ENCODE measurements at places on chromosomes 11 and 22.

GRCh38 chr11:6646071-6646470, 9.5 kb downstream of the DCHS1 start:
- no peak for DNase-seq

DNA sequence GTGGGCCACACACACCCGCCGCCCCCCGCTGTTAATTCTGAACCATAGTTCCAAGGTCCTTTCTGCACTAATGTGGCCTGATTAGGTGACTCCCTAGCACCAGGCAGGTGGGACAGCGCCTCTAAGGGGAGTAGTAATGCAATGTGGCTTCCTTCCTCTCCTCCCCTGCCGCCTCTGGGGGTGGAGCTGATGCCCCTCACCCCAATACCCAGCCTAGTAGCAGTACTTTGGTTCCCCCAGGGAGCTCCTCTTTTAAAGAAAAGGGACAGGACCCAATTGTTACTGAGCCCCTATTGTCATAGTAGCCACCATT, 14.4 kb downstream of the RTN4RL2 start:
- DNase-seq, result no peak

DNA sequence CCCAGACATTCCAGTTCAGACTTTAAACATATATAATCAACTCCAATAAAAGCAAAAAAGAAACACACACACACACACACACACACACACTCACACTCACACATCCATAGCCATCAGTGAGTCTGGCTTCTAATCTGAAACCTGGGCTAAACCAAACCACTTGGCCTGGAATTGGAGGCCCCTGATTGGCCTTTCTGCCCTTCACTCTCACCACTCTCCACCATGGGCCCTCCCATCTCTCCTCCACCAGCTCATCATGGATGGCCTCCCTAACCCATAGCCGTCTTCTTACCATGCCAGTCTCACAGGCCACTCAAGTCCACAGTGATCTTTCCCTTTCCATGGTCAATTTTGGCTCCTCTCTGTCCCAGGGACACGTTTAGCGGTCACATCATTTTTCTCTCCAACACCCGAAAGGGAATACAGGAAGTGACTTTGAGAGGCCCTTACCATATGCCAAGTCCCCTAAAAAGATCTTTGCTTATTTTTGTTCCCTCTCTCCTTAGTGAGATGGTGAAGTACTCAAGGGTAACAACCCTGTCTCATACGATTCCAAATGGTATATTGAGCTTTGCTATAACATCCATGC, 66.6 kb downstream of the ENDOD1 start:
- DNase-seq, result no peak

DNA sequence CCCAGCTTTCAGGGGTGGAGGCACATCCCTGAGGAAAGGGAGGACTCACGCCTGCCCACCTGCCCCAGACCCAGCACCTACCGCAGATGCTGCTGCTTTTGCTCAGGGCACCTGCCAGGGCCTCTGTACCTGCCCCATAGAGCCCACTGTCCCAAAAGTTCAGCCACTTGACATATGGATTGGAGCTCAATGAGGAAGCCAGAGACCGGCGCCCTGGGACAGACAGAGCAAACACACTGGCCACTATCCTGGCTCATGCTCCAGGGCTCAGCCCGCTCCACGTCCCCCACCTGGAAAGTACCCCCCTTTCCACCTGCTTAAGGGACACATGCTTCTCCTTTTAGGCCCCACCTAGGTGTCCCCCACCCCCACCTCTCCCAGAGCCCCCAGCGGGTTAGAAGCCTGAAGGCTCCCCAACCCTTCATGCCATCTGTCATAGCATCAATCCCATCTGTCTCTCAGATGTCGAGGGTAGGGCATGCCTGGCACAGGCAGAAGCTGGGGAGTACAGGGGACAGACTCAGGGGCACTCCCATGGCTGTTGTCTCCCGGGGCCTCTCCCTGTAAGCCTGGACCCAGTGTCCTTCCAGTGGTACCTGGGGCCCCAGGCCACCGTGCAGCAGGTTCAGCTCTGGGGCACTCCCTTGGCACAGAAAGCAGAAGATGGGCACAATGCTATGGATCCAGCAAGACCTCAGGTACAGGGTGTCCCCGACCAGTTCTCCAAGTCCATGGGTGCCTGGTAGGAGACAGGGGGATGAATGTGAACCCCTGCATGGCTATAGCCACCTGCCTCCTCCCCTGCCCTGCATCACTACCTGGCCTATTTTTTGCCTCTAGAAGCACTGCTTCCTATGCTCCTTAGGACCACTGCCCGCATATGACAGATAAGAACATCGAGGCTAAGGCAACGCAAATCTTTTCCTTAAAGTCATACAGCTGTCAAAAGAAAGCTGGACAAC, 2.2 kb upstream of the P2RX6 start:
- DNase-seq, result no peak

- DNase-seq, result no peak
Observed at GRCh38 chr11:13140028-13140870, 131.1 kb downstream of the RASSF10 start.

GRCh38 chr11:76277298-76278175, 71.2 kb upstream of the WNT11 start:
- DNase-seq, result no peak

DNA sequence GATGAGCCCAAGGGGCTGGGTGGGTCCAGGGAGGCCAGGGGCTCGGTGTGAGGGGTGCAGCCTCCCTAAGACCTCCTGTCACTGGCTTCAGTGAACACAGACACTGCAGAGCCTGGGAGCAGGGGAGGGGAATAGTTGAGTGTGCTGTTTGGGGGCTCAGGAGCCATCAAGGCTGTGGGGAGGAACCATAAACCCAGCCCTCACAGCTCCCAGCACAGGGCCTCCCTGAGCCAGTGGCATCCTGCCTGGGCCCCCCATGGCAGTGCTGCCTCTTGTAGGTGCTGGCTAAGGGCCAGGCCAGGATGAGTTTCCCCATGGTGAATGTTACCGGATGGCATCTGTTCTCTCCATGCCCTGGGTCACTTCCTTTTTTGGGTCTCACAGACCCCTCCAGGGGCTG, 25.5 kb downstream of the KCNJ5 start:
- DNase-seq, result no peak

DNA sequence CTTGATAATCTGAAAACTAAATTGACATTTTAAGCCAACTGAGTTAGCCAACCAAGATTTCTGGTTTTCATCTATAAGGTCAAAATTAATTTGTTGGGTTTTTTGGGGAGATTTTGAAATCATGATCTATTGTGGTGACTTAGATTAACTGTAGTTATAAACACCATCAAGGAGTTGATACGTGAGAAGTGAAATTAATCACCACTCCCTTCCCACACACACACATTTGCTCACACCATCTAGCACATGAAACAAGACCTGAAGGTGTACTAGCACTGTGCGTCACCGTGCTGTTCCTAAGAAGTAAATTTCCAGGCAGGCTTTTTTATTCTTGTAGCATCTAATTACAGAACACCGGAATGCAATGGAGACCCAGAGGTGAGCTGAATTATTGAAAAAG, 2.1 kb downstream of the OR5B21 start:
- no peak for DNase-seq

- no peak for DNase-seq
Observed at GRCh38 chr22:27672721-27673418, 128.7 kb downstream of the MN1 start.

DNA sequence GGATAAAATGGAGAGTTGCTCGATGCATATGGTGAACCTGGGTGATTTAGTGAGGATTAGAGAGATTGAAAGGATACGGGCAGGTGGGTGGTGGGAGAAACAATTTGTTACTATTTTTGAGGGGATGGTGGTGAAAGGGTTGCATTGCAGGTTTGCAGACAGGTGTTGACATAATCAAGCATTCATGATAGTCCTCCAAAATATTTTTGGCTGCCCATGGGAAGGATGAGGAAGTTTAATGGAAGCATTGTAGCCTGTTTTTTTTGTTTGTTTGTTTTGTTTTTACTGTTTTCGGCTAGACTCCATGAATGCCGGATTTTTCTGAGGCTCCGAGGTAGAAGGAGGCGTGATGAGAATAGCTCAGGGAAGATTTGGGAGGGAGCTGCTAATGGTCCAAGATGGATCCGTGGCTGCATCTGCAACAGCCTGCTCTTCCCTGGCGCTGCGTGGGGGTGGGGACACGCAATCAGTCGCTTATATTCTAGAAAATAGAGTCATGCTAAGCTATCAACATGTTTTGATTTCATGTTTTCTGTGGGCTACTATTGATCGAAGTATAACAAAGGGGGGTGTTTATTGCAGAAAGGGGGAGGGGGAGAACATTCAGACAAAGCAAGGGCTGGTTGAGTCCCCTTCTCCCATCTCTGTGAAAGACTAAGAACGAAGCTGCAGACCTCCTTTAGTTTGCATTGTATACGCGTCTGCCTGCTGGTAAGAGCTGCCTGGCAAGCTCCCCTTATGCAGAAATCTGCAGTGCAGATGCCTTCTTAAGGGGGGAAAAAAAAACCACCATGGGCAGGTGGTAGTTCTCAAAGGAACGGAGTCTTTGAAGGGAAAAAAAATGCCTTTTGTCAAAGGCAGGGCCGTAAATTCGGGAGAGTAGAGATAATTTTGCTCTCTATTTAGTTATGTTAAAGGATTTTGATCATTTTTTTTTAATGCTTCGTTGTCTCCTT, 1.0 kb downstream of the RTN3 start:
- no peak for DNase-seq

DNA sequence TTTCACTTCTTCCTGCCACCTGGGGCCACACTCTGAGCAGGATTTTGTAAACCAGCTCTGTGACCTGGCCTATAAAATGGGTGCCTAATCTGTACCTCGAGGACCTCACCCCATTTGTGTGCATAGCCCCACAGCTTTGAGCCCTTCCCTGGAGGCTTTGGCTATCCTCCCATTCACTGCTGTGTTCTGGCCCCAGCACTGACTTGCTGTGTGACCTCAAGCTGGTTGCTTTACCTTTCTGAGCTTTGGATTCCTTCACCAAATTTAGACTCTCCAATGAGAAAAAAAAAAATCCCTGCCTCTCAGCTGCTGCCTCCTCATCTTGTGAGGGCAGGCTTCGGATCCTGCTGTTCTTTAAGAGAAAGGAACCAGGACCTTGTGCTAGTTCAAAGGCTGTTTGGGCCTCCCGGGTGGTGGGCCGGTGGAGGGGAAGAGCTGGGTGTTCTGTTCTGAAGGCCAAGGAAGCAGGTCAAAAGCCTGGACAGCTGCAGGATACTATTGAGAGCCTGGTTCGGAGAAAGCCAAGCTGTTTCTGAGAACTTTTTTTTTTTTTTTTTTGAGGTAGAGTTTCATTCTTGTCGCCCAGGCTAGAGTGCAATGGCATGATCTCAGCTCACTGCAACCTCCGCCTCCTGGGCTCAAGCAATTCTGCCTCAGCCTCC, 1.1 kb upstream of the PYGM start:
- DNase-seq, result no peak

DNA sequence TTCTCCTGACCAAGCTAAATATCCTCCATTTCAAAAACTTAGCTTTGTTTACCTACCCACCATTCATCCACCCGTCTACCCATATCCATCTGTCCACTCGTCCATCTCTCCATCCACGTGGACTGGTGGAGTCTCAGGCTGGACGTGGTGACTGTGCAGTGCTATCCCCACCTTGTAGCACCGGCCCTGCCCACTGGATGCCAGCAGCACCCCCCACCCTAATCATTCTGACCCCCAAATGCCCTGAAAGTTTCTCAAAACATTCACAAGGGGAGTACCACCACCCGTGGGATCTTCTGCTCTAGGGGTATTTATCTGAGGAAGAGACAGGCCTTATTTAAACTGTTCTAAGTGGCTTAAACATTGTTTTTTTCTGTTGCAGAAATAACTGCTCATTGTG, 206.4 kb downstream of the TBC1D22A start:
- no peak for DNase-seq

- no peak for DNase-seq
Observed at GRCh38 chr11:112504056-112504455, 243.4 kb upstream of the PLET1 start.

GRCh38 chr11:70716986-70717775, 318.9 kb downstream of the CTTN start:
- DNase-seq, result no peak

- no peak for DNase-seq
Observed at GRCh38 chr11:12160680-12161079, 50.3 kb downstream of the MICAL2 start.

DNA sequence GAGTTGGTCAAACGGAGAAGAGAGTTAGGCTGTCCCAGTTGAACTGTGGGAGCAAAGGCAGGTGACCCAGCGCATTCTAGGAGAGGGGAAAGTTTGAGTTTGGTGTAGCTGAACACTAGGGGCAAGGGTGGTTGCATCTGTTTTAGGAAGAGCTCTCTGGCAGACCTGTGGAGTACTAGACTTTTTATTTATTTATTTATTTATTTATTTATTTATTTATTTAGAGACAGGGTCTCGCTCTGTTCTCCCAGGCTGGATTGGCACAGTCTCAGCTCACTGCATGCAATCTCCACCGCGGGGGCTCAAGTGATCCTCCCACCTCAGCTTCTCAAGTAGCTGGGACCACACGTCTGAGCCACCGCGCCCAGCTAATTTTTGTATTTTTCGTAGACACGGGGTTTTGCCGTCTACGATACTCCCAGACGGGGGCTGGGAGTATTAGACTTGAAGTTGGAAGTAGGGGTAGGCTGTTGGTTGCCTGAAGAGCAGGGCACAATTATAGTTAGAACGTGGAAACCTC, 950 bp upstream of the ACER3 start:
- DNase-seq, result no peak

- DNase-seq, result no peak
Observed at GRCh38 chr11:35151241-35151640, 12.3 kb downstream of the CD44 start.

- DNase-seq, result peak; percentile 45
Observed at GRCh38 chr11:119481021-119481666, 58.2 kb upstream of the THY1 start.

- DNase-seq, result no peak
Observed at GRCh38 chr11:45795379-45795778, 9.6 kb upstream of the SLC35C1 start.

DNA sequence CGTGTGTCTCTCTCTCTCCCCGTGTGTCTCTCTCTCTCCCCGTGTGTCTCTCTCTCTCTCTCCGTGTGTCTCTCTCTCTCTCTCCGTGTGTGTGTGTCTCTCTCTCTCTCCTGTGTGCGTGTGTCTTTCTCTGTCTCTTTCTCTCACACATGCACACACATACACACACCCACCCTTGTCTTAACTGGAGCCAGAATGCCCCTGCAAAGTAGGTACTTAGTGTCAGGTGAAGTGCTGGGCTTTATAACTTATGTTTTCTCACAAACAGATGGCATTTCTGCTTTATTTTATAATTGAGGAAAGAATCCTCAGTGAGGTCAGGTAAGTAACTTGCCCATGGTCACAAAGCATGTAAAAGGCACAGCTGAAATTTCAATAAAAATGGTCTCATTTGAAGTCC, 106.0 kb downstream of the CSNK2A3 start:
- no peak for DNase-seq

All from CD4-positive, alpha-beta T cell treated with Interferon gamma for 1 hour (primary cell).